ENCODE measurements at places on chromosomes 13 and 19.

DNA sequence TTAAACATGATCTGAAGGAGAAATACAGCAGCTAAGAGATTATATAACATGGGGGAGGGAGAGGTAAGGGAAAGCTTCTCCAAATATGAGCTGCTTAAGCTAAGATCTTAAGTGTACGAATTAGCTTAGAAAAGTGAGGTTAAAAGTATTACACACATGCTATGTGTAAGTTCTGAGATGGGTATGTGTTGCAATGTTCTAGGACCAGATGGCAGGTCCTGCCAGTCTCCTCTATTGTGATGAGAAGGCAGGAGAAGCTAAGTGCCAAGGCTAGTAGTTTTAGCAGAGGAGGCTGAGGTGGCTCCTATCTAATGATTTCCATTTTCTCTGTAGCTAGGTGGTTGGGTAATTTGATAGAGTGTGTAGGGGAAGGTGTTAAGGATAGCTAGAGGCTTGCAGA is 57.6 kb downstream of the MICU2 start:
- DNase-seq: no peak

DNA sequence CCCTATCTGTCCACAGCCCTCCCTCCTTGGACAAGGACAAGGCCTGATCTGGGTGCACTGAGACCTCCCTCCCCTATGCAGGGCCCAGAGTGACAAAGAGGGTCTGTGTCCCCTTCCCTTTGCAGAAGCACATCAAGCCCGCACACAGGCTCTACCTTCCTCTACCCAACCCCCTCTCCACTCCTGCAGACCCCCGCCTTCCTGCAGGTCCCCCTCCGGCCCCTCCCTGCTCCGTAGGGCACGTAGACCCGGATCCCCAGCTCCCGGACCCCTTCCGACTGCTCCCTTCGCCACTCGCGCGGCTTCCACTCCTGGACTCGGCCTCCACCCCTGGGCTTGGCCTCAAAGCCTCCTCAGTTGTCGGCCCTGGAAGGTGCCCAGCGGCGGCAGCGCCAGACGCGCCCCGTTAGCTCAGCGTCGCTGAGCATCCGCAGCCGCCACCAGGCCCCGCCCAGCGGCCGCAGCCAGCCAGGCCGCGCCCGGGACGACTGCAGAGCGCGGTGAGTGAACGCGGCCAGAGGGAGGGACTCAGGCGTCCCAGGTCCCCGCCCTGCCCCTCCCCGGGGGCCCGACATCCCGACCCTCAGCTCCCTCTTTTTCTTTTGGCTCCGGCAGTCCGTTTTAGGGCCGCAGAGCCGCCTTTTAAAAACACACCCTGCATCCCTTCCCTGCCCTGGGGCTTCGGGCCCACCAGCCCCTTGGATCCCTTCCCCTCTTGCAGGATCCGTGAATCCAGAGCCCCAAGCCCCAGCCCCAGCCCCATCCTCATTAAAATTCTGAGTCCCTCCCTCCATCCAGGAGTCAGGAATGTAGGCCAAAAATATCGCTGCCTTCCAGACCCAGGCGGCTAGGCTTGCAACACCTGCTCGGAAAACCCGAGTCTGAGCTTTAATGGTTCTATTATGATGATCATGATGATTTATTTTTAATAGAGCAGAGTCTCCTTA is 1.5 kb upstream of the MYADM start:
- no peak for DNase-seq

DNA sequence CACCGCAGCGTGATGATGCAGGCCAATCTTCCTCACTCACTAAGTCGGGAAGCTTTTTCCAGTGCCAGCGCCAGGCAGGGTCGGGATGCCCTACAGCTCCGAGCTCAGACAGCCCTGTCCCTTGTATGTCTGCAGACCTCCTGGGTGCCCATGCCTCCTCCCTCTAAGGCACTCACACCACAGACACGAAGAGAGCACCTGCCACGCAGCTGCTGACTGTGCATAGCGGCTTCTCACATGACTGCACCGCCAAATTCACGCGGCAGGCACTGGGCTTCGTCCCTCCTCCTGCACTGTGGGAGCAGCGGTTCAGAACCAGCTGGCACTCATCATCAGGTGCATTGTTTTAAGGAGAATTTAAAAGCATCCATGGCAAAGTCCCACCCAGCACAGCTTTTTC is 88.1 kb downstream of the SLC7A1 start:
- DNase-seq: no peak

DNA sequence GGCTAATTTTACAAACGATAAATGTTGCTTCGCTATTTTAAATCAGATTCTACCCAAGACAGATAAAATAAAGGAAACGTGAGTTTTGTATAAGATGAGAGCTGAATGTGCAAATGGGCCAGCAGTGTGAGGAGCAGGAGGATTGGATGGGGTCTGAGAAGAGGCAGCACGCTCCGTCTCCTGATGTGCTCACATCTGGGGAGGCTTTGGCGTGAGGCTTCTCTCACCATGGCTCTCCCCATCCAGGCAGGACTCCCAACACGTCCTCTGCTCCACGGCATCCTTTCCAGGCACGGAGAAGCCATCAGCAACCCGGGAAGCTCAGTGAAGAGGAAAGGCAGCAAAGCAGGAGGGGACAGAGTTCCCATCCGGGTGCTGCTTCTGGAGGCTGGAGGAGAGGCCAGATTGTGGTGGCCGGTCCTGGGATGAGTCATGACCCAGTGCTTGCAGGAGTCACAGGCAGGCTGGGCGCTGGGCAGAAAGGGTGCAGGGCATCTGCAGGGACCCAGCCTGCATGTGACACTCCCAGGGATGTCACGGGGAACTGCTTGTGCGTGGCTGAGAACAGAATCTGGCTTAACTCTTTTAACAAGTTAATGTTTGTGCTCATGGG is 47.5 kb downstream of the ZNF536 start:
- DNase-seq: no peak

DNA sequence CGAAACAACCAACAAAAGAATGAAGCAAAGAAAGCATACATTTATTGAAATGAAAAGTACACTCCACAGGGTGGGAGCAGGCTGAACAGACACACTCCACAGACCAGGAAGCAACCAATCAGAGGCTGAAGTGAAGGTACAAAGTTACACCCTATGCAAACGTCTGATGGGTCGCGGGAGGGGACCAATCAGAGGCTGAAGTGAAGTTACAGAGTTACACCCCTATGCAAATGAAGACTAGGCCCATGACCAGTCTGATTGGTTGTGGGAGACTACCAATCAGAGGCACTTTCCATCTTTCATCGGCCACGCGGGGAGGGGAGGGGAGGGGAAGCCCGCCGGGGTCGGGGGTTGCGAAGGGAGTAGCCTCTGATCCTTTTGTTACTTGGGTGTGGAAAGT is 12.4 kb upstream of the FBL start:
- DNase-seq: no peak

DNA sequence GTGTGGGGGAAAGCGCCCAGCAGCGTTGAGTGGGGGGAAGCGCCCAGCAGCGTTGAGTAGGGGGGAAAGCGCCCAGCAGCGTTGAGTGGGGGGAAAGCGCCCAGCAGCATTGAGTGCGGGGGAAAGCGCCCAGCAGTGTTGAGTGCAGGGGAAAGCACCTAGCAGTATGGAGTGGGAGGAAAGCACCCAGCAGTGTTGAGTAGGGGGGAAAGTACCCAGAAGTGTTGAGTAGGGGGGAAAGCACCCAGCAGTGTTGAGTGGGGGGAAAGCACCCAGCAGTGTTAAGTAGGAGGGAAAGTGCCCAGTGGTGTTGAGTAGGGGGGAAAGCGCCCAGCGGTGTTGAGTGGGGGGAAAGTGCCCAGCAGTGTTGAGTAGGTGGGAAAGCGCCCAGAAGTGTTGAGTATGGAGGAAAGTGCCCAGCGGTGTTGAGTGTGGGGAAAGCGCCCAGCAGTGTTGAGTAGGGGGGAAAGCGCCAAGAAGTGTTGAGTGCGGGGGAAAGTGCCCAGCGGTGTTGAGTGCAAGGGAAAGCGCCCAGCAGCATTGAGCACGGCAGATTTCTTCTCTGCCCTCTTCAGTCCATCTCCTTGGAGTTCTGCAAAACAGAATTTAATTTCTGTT is 138.4 kb downstream of the ATP11A start:
- DNase-seq: no peak

DNA sequence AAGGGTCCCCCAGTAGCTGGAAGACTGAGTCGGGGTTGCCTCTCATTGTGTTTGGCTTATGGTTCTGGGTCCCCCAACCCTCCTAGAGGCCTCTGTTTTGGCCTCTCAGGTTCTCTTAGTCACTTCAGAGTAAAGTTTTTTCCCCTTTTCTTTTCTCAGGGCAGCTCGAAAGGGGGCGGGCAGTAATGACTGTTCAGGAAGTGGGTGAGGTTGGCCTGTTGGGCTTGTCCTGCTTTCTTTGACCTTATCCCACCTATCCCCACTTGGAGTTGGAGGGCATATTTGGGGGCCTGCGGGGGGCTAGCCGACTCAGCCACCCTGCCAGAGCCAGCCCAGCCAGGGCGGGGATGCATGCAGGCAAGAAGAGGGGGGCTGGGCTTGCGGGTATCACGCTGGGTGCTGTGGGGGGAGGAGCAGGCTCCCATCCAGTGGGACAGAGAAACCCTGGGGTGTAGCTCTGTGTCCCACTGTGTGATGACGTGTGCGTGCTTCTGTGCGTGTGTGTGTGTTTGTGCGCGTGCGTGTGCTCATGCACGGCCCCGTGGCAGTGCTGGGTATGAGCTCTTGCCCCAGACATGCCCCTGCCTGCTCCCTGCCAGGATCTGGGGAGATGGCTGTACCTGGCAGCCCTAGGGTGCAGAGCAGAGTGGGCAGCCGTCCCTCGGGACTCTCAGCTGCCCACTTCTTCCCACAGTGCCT is 1.4 kb downstream of the CIC start:
- DNase-seq: no peak

DNA sequence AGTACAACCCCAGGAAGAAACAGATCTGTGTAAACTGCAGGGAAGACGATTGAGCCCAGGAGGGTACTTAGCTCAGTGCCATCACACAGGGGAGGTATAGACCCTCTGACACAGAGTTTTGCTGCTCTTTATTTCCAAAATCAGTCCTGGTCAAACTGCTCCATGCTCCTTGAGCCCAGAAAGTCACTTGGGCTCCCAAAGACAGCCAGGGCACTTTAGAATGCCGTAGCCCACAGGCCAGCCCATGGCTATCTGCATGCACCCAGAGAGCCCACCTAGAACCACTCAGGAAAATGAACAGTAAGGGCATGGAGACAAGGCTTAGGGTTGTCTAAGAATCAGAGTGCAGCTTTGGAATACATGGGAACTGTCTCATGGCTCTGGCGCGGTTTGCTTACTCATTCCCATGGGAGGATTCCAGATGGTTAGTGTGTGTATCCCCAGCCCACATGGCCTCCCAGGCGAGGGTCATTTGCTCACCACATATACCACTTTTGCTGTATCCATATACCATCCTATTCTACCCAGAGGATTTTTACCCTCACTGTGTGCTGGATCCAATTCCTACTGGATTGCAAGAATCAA is 14.7 kb upstream of the PDCD5 start:
- no peak for DNase-seq

GRCh38 chr19:17706750-17707181 is 12.5 kb upstream of the MAP1S start:
- no peak for DNase-seq

DNA sequence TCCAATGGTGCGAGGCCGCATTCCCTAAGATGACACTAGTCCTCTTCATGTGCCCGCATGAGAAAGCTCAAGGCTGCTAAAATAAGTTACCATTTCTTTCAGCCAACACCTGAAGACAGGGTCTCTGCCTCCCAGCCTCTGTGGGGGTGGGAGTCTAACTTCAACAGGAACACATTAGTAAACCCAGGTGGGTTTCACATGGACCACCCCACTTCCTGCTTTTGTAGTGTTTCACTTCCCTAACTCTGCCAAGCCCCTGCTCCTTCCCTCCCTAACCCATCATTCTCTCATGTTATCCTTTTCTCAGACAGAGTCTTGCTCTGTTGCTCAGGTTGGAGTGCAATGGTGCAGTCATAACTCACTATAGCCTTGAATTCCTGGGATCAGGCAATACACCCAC is 783.6 kb downstream of the UQCRFS1 start:
- no peak for DNase-seq

DNA sequence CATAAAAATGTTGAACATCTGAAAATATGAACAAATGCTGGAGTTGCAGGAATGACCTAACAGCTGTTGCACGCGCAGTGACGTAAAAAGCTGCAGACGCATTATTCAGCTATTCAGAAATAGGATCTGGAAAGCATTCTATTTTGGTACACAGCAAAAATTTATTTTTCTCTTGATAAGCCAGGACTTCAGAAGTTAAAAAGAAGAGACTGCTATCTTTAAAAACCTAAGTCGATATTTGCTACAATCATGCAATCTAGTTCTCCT is 36.9 kb upstream of the STARD13 start:
- DNase-seq: peak; percentile 34

DNA sequence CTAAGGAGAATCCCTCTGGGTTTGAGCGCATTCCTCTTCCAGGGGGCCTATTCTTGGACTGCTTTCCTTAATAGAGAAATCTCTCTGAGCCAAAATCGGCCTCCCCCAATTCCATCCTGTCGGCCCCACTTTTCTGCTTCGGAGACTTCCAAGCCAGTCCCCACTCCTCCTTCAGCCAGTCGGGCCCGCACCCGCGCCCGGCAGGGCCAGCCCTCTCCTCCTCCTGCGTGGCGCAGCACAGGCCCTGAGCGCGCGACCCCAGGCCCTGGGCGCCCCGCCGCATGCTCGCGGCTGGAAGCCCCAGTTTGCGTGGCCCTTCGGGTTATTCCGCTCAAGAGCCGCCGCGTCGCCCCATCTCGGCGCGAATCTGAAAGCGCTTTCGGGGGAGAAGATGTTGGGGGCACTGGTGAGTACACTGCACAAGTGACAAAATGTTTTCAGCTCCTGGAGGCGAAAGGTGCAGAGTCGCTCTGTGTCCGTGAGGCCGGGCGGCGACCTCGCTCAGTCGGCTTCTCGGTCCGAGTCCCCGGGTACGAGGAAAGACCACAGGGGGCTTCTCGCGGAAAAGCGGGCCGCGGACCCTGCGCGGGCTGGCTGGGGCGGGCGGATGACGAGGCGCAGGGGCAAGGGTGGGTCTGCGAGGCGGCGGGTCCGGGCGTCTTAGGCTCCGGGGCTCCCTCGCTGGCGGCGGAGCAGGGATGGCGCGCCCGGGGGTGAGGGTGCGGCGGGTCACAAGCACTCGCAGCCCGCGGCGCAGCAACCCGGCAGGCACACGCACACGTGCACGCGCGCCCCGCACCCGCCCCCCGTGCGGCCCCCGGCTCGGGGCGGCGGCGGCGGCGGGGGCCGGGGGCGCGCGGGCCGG is at the start of gene IL17D:
Gene IL17D, plus strand, starts transcription at position 785 of the 865 bp plus-strand sequence. CDS start 303 bp downstream, outside the sequence.
- no peak for DNase-seq

GRCh38 chr13:110270507-110270906 is 36.5 kb downstream of the COL4A1 start:
- no peak for DNase-seq

GRCh38 chr19:41106177-41106576 is 8.1 kb upstream of the CYP2F1 start:
- DNase-seq: no peak

GRCh38 chr13:46389457-46390451 is 2.7 kb upstream of the RUBCNL start:
- no peak for DNase-seq

GRCh38 chr13:104975272-104975671 is 1560.2 kb downstream of the EFNB2 start:
- no peak for DNase-seq
